ENCODE measurements at places on chromosomes 2 and 18.

GRCh38 chr18:26406324-26406723, 142.0 kb downstream of the KCTD1 start:
- DNase-seq = no peak

GRCh38 chr2:207692206-207693065, 19.0 kb upstream of the CCNYL1 start:
- DNase-seq = peak; percentile 43

- DNase-seq = peak; percentile 80
Measured at GRCh38 chr2:61470122-61470951, 550 bp downstream of the USP34 start.

- DNase-seq = no peak
Measured at GRCh38 chr2:183998041-183998796, 600.1 kb upstream of the ZNF804A start.

GRCh38 chr2:163640542-163641193, 95.1 kb downstream of the FIGN start:
- no peak for DNase-seq

GRCh38 chr2:217477583-217477982, 525.2 kb downstream of the TNS1 start:
- DNase-seq = no peak

- DNase-seq = no peak
Measured at GRCh38 chr2:58239243-58239925, 1.7 kb downstream of the FANCL start.

DNA sequence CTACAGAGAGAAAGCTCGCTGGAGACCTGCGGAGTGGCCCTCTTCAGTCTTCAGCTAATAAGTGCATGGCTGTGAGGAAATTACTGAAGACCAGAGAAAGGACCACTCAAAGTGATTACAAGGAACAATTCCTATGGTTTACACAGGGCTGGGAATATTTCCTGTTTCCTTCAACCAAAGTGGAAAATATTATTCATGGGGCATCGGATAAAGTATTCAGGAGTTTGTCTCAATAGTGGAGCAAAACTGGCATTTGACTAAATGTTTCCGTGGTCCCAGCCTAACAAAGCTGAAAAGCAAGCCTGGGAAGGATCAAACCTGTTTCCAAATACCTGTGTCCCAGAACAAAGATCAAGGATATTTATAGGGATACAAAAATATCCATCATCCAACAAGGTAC, 32.0 kb upstream of the CNGA3 start:
- DNase-seq = no peak

DNA sequence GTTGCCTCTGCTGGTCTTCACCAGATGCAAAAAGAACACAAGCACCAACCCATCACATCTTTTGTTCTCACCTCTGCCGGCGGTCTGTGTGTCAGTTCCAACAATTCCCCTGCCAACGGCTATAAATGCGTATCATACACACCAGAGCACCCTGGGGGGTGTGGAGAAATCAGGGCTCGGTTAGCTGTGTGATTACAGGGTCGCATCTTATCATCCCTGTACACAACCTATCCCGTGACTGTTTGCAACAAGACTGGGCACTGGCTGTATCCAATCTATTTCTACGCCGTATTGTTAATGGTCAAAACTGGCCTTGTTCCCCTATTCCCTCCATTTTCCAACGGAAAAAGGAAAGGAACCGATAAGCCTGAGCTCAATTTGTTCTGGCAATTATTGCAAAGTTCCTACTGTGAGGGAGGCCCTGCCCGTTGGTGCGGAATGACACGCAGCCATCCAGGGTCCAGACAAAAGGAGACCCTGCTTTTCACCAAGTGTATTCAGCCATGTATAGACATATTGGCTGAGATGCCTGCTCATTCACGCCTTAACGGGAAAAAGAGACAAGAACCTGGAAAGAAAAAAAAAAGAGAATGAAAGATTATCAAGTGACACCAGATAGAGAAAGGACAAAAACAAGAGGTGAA, 136.9 kb downstream of the CDH20 start:
- no peak for DNase-seq

- no peak for DNase-seq
Measured at GRCh38 chr2:84071050-84071449, 388.0 kb downstream of the SUCLG1 start.

- DNase-seq = no peak
Measured at GRCh38 chr2:43102366-43103092, 123.9 kb downstream of the ZFP36L2 start.

DNA sequence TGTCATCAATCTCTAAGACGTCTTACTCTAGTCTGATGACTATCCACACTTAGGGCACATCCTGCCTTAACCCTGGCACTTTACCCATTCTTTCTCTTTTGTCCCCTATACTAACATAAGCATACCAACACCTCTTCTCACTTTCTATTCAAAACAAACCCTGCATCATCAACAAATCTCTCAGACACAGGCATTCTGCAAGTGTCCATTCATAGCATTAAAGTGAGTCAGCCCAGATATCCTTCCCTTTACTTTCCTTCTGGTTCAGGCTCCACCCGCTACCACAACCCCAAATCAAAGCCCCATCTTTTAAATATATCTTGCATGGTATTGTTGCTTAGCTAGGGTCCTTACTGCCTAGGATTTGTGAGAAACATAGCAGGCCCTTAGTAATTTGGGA, 3.8 kb downstream of the GRB14 start:
- DNase-seq = no peak

- no peak for DNase-seq
Measured at GRCh38 chr18:45639408-45639807, 24.1 kb downstream of the SLC14A2 start.

- DNase-seq = no peak
Measured at GRCh38 chr2:44480068-44480467, 118.3 kb downstream of the CAMKMT start.

- DNase-seq = no peak
Measured at GRCh38 chr18:9516437-9517064, 41.2 kb downstream of the RALBP1 start.

- no peak for DNase-seq
Measured at GRCh38 chr2:28470759-28471158, 25.1 kb upstream of the PLB1 start.

- DNase-seq = no peak
Measured at GRCh38 chr18:79559436-79559835, 120.2 kb upstream of the CTDP1 start.

GRCh38 chr18:12032786-12033642, 51.7 kb downstream of the IMPA2 start:
- DNase-seq = no peak

DNA sequence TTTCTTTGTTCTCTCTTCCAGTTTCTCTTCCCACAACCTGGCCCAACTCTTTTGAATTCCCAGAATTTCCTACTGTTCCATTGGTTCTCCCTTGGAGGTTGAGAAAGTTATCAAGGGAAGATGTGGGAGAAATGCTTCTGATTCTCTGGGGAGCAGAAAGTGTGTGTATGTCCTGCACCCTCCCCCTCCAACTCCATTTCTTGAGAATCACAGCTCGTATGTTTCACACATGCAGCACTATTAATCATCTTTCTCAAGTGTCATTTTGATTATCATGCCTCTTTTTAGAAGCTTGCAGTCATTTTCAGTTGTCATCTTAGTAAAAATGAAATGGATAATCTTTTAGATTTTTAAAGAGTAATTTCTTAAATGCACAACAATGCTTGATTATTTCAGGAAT, 296.8 kb upstream of the SLC39A10 start:
- no peak for DNase-seq

DNA sequence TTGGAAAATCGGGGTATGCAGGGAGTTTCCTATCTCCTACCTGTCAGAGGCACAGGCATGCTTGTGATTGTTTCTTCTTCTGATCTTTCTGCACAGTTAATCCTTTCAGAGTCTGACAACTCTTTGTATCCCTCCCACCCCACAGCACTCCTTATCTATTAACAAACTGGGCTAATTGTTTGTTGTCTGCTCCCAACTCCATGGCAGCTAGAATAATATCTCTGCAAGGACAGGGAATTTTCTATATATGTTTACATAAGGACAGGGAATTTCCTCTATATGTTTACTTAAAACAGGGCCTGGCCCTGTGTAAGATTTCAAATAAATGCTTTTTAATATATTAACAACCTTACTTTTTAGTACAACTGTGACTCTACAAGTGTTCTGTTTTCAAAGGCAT, 36.0 kb upstream of the VRK2 start:
- no peak for DNase-seq

GRCh38 chr18:78859686-78860085, 119.9 kb upstream of the SALL3 start:
- no peak for DNase-seq

- DNase-seq = no peak
Measured at GRCh38 chr18:3153107-3153704, 66.6 kb downstream of the MYOM1 start.

Measured in activated T-cell treated with anti-CD3 and anti-CD28 coated beads for 4 hours (primary cell).